ENCODE measurements at places on chromosomes 5 and 9.

DNA sequence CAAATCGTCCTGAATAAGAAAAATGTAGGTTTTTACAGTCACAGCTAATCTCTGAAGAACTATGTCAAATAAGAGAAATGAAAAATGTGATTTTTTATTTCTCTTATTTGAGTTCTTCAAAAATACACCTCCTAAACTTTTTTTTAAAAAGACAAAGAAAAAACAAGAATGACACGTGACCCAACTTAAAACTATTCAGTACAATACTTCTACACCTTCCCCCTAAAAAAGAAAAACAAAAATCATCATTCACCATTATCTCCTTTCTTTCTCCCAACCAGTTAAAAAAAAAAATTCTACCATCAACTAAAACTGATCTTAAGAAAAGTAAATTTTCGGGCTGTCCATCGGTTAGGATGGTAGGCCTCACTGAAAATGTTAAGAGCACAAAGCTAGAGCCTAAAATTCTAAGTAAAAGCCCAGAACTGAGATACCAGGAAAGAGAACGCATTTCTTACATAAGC is 2.1 kb downstream of the RNF145 start:
- DNase-seq = no peak

GRCh38 chr9:104961701-104962359 is 33.9 kb upstream of the ABCA1 start:
- DNase-seq = no peak

GRCh38 chr5:93603793-93604643 is 21.0 kb downstream of the NR2F1 start:
- no peak for DNase-seq

DNA sequence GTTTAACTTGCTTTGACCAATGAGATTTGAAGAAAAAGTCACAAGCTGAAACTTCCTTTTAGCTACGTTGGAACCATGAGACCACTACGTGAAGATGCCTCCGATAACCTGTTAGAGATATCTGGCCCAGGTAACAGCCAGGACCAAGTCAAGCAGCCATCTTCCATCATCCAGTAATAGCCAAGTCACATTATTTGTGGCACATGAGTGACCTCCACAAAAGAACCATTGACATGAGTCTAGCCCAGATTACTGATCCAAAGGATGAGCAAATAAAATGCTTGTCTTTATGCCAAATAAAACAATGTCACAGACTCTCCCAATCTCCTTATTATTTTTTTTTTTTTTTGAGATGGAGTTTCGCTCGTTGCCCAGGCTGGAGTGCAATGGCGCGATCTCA is 1.6 kb downstream of the DEPDC1B start:
- DNase-seq = no peak

- DNase-seq = no peak
Measured at GRCh38 chr9:129135476-129135875, 24.3 kb downstream of the PTPA start.

GRCh38 chr9:93265301-93265971 is 81.5 kb downstream of the WNK2 start:
- DNase-seq = no peak

DNA sequence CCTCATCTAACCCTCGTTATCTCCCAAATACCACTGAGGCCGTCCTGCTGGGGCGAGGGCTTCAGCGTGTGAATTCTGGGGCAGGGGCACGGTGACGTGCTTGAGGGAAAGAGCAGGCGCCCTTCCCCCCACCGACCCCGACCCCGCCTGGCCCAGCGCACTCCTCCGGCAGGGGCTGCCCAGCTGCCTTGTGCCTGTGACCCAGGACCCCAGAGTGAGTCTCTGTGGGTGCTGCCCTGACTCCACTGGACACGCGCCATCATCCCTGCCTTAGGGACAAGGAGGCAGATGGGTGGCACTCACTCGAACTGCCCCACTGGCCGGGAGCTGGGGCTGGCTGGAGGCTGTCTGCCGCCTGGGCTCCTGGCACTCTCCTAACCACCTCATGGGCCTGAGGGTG is 136.2 kb upstream of the LPCAT1 start:
- DNase-seq = no peak

DNA sequence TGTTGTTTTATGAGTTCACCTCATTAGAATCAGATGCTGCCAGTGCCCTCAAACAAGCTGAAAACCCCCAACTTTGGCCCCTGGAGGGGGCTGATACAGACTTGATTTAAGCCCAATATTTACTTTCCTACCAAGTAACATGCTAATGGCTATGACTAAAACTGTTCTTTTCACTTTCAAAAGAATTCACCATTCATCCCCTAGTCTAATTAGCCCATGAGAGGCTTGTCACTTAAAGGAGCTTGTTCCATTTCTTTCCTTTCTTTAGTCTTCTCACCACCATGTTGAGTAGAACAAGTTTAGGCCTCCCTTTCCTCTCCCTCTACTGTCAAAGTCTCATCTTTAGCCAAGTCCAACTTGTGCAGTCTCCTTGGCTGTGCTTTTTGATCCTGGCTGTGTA is 50.4 kb downstream of the EPB41L4B start:
- no peak for DNase-seq

DNA sequence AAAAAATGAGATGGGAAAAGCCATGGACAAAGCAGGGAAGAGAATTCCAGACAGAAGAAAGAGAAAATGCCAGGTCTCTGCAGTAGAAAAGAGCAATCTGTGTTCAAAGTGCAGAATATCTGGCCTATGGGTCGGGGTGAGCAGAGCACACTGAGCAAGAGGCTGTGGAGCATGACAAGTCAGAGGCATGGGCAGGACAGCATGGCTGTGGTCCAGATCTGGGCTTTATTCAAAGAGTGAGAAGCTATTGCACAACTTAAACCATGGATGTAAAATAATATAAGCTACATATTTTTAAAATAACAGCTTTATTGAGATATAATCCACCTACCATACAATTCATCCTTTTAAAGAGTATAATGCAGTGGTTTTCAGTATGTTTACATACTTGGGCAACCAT is 133.1 kb upstream of the SPDL1 start:
- no peak for DNase-seq
